ENCODE measurements at places on chromosomes 5 and 9.

DNA sequence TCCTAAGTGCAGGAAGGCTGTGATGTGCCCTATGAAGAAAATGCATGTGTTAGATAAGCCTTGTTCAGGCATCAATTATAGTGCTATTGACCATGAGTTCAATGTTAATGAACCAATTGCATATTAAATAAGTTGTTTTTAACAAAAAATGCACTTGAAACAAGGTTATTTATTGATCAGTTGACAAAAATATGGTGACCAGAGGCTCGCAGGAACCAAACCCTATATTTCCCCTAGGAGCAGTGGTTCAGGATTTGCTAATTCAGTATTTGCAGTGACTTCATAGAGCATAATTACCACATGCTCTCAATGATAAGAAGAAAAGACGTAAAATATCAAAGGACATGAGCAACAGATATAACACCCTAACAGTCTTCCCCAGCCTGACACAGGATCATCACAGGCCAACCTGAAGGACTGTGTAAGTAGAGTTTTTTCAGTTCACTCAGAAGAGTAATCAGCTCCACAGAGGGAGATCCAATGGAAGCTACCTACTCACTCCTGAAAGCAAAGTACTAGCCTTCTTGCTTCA lies 92.3 kb downstream of the SEMA5A start:
- DNase-seq: no peak

GRCh38 chr5:154826-155225 lies 36.5 kb upstream of the LRRC14B start:
- DNase-seq: no peak

- DNase-seq: no peak
Observed at GRCh38 chr9:127580879-127581475, 31.1 kb upstream of the STXBP1 start.

DNA sequence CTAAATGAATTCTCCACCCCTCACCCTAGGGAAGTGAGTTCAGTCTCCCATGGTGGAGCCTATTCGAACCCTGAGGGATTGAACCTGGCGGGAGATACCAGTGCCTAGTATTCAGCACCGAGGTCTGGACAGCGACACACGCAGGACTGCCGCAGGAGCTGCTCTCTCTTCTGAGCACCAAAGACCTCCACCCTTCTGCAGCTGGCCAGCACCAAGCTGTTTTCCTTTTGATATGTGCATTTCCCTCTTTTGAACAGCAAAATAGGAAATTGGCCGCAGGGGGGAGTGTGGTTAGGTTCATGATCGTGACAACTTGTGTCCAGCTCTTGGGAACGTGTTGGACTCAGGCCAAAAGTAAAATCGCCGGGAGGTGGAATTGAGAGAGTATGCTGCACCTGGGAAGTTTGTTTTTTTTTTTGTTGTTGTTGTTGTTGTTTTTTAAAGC lies 1.2 kb upstream of the PCSK1 start:
- DNase-seq: no peak

- DNase-seq: no peak
Observed at GRCh38 chr5:126069329-126069728, 353.9 kb upstream of the GRAMD2B start.

DNA sequence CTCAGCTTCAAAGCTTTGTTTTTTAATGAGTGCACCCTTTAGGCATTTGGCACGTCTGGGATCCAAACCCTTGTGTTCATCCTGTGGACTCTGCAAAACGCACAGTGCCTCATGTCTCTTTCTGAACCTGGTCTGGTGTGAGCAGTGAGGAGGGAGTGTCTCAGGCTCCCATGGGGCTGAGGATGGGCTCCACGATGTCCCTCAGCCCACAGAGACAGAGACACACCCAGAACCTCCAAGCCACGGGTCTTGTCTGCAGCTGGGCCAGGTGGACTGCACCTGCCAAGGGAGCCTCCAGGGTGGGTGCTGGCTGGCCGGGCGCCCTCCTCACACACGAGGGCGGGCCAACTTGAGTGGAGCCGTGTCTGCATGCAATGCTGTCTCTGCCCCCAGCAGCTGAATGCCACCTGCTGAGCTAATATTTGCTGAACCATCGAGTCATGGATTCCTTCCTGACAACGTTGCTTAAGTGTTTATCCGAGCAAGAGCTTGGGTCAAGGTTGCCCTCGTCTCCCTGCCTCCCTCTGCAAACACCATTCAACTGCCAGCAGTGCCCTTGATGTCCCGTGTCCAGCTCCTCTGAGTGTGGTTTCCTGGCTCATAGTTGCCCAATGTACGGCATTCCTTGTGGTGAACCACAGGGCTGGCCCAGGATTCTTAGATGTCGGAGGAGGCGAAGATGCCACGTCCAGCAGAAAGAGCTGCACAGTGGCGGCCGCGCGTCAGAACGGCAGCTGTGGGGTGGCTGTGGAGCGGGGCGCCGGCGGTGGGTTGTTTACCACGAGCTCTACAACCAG lies 31.4 kb upstream of the LPCAT1 start:
- no peak for DNase-seq

DNA sequence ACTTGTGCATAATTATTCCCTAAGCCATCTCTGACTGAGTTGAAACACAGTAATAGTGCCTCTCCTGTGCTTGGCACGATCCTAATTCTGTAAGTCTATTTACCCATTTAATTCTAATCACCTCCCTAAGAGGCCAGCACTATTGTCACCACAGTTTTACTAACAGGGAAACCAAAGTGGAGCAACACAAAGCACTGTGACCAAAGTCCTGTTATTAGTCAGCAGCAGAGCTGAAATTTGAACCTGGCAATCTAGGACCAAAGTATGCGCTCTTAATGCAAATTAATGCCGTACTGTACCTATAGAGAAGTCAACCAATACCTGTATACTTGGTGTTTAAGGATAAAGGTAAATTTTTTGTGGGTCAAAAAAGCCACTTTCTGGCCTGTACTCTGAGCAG lies 77.1 kb upstream of the CNTLN start:
- DNase-seq: no peak

- no peak for DNase-seq
Observed at GRCh38 chr9:76866689-76867088, 39.2 kb downstream of the PRUNE2 start.

- DNase-seq: peak; percentile 79
Observed at GRCh38 chr5:181243564-181244343, at the start of gene RACK1. Gene RACK1 (minus strand): TSS chr5:181243906. CDS start chr5:181243800, 106 bp downstream.

DNA sequence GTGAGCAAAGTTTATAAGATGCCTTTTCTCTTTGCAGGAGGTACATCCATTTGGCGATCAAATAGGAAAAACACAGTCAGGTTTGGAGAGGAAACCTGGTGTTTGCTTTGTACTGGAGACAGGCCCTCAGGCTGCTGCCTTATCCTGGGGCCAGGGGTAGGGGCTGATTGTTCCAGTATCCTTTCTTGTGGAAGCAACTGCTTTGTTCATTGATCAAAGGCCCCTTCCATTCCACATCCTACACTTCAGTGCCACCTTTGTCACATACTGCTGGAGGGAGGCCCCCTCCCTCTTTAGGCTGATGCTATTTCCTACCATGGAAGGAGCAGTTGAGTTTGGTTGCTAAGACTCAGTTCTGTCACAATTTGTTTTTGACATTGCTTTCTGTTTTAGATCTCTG lies 778.1 kb downstream of the TLR4 start:
- no peak for DNase-seq

DNA sequence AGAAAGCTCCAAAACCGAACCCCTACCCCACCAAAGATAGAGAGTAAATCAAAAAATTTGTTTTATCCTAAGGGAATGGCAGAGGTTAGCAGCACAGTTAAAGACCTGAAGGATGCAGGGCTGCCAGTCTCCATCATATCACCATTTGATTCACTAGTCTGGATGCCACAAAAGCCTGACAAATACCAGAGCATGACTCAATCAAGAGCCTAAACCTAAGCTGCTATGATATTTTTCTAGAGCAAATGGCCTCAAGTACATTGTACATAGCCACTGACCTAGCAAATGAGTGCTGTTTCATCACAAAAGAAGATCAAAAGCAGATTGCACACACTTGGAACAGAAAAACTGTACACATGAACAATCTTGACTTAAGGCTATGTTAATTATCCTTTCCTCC lies 48.0 kb downstream of the DPYSL3 start:
- DNase-seq: no peak

DNA sequence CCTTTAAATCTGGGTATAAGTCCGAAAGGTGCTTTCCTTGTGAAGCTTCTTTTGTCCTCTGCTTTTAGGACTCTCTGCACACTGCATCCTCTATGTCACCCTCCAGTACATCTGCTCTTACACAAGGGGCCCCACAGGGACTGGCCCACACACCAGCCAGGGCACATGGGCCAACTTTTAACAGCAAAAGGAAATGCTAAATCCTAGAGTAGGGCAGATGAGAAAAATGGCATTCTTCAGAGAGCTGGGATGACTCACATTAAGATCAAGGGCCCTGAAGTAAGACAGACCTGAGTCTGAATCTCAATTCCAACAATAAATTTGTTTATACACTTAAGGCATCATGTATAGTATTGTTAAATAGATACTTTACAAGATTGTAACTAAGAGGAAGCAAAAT lies 40.3 kb upstream of the CDKN2B start:
- no peak for DNase-seq

- no peak for DNase-seq
Observed at GRCh38 chr5:97550818-97551217, 367.8 kb upstream of the RIOK2 start.

DNA sequence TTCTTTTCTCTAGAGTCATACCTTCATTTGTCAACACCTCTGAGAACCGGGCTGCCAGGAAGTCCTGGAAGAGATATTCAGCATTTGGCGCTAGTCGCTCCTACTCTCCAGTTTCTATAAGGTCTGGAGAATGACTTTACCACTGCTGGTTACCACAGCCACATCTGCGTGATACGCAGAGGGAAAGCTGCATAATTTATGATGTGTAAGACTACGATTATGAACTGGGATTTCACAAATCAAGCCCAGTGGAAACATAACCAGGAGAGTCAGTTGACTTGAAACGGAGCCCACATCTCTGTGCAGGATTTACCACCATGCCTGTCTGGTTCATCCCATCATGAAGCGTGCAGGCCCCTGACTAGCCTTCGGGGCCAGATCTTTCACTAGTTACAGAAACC lies 72.6 kb downstream of the FGF1 start:
- DNase-seq: no peak

- DNase-seq: no peak
Observed at GRCh38 chr5:179488975-179489374, 61.4 kb upstream of the RUFY1 start.

- DNase-seq: no peak
Observed at GRCh38 chr5:68313336-68313735, 97.8 kb downstream of the PIK3R1 start.

- no peak for DNase-seq
Observed at GRCh38 chr5:11724940-11725339, 179.3 kb downstream of the CTNND2 start.

- DNase-seq: no peak
Observed at GRCh38 chr9:68555437-68556150, 14.9 kb upstream of the TMEM252 start.

DNA sequence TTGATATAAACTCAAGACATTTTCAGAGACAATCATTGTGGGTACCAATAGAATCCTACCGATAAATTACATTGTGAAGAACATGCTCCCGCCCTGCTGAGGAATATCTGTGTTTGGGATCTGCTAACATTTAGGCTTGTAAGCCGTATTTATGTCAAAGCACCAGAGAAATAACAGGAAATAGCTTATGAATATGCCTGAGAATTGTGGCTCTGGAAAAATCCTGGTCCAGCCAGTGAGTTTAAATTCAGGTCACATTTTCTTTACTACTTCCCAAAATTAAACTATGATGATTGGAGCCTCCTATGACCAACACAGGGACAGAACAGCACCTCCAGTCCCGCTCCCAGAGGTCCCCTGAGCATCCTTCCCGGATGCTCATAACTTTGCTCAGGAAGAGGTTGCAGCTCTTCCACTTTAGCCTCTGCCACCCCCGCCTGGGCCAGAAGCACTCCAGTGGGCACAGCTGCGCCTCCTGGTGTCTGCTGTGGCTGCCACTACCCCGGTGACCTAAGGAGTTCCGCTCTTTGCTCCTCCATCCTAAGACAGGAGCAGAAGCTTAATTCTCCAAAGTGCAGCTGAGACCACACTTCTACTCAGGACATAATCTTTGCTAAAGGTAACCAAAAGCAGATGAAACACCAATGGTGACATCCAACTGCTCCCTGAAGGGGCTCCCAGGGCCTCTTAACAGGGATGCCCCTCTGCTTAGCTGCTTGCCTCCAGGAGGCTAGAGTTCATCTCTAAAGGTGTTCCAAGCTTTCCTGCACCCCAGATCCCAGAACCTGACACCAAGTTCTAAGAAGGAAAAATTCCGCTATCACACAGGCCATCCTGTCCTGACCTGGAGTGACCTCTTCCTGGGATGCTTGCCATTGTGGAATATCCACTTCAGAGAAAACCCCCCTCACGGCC lies 58.8 kb downstream of the SLC1A1 start:
- no peak for DNase-seq

DNA sequence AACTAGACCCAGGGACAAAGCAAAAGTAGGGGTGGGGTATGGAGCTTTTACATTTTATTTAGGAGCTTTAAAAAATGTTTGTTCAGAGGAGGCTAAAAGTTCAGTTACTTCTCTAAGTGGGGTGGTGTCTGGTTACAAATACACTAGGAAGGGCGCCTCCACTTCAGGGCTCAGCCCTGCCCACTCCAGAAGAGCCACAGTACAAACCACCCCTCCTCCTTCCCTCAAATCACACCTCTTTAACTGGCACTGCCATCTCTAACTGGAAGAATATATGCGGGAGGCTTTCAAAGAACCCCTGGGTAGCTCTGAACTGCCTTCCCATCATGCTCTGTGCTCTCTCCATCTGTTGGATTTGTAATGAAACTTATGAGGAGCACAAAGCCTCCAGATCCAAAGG lies 98.8 kb upstream of the NFIB start:
- no peak for DNase-seq

GRCh38 chr5:92504346-92504745 lies 1076.7 kb downstream of the NR2F1-AS1 start:
- DNase-seq: no peak

- DNase-seq: no peak
Observed at GRCh38 chr9:108665521-108666239, 190.1 kb downstream of the ACTL7B start.

- DNase-seq: no peak
Observed at GRCh38 chr9:80492221-80492620, 920.5 kb downstream of the TLE4 start.

GRCh38 chr5:167786871-167787578 lies 504.4 kb upstream of the WWC1 start:
- no peak for DNase-seq

- no peak for DNase-seq
Observed at GRCh38 chr5:75072061-75072460, 19.7 kb upstream of the GCNT4 start.

- DNase-seq: no peak
Observed at GRCh38 chr5:91282210-91282609, 100.9 kb downstream of the ARRDC3 start.

GRCh38 chr9:922171-922570 lies 54.3 kb upstream of the DMRT3 start:
- DNase-seq: no peak

DNA sequence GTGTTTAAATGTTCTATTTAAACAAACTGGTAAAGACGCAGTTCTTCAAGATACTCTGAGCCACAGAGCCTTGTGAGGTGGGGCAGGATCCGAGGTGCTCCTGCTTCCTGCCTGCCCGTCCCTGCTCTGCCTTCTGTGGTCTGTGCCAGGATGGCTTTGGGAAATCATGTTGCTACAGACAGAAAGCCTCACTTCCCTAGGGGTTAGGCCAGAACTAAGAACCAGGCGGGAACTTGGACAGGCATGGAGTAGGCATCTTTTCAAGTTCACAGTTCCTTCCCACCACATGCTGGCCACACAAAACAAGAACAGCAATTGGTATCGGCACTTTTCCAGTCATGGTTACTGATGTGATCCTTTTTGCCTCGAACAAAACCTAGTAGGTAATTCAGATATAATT lies 67.7 kb upstream of the SPOCK1 start:
- no peak for DNase-seq

GRCh38 chr5:136210259-136210658 lies 17.3 kb upstream of the SMIM32 start:
- DNase-seq: no peak
